ENCODE measurements at places on chromosomes 1 and 21. TPM values are rescaled to one million over a fixed set of nuclear protein-coding genes. Genes with fewer than 3 reads are reported as not detected.

DNA sequence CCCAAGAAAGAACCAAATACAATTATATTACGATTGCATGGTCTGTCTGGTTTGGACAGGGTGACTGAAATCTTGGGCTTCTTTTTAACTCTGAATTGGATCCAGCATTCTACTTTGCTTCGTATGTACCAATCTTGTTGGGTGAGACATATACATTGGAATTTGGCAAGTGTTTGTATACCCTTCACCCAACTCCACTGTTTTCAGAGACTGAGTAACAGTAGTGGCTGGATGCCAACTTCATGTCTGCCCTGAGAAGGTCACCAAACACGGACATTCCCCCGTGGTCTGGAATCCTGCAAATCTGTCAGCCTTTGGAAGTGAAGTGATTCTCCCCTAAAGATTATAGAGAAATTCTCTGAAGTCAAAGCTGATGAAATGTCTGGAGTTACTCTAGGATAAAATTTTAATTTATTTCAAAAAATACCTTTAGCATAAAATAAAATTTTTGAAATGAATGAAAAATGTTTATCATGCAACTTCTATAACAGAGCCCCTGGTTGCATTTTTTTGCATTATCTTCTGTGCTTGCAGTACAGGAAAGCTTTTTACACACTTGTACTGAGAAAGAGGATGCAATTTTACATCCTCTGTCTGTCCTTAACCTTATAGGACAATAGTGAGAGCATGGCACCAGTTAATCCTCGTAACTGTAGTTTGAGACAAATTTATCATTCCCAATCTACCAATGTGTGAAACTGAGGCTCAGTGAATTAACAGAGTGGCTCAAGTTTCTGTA lies 201.8 kb downstream of the DISC1 start:
- DNase-seq, result no peak
- H3K4me1 ChIP-seq, result no peaks in the 10 kb centered on the region
- no peak overlapping the region for H3K27ac ChIP-seq
- no peak overlapping the region for H3K4me3 ChIP-seq
- no peaks in the 10 kb centered on the region for H3K36me3 ChIP-seq
- no peaks in the 10 kb centered on the region for H3K27me3 ChIP-seq

DNA sequence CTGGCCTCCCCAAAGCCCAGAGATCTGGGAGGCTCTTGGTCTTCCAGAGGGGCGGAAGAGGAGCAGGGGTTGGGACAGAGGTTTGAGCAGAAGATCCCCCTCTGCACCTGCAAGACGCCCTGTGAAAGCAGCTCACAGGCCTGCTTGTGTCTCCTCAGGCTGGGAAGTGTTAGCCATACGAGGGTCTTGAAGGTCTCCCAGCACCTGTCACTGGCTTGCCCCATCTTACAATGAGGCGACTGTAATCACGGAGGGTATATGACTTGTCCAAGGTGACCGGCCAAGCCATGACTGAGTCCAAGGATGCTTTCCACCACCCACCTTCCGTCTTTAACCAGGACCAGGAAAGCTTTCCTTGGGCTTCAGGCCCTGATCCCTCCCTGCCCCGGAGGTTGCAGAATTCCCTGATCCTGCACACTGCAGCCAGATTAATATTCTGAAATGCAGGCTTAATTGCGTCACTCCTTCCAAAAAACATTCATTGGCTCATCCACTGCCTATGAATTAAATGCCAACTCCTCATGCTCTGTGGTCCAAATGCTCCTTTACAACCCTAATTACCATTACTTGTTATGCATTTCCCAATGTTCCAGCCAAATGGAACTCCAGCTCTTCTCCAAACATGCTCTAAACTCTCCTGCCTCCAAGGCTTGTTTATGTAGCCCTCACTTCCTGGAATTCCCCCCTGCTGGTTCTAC lies 64.0 kb downstream of the DDX20 start:
- no peak overlapping the region for H3K27ac ChIP-seq
- no peaks in the 10 kb centered on the region for H3K36me3 ChIP-seq
- DNase-seq, result no peak
- no peaks in the 10 kb centered on the region for H3K4me1 ChIP-seq
- H3K4me3 ChIP-seq, result no peak overlapping the region
- no peaks in the 10 kb centered on the region for H3K27me3 ChIP-seq

- H3K36me3 ChIP-seq, result no peaks in the 10 kb centered on the region
- H3K4me1 ChIP-seq, result no peaks in the 10 kb centered on the region
- H3K27me3 ChIP-seq, result no peaks in the 10 kb centered on the region
- no peak for DNase-seq
- no peak overlapping the region for H3K27ac ChIP-seq
Measured at GRCh38 chr1:66598670-66599069, 64.7 kb downstream of the SGIP1 start.

DNA sequence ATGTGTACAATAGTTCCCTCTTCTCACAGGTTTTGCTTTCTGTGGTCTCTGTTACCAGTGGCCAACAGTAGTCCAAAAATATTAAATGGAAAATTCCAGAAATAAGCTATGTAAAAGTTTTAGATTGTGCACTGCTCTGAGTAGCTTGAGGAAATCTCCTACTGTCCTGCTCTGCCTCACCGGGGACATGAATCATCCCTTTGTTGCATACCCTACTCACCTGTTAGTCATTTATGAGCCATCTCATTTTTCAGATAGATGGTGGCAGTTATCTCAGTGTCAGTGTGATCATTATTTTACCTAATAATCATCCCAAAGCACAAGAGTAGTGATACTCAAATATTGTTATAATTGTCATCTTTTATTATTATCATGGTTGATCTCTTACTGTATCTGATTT lies 688.1 kb downstream of the PLA2G4A start:
- H3K27ac ChIP-seq, result no peak overlapping the region
- H3K36me3 ChIP-seq, result no peaks in the 10 kb centered on the region
- no peaks in the 10 kb centered on the region for H3K4me1 ChIP-seq
- no peak for DNase-seq
- H3K4me3 ChIP-seq, result no peak overlapping the region
- no peaks in the 10 kb centered on the region for H3K27me3 ChIP-seq

GRCh38 chr1:228374711-228375577 lies 31.7 kb downstream of the TRIM11 start:
- DNase-seq, result peak; percentile 90
- H3K27ac ChIP-seq, result no peak overlapping the region
- no peaks in the 10 kb centered on the region for H3K4me1 ChIP-seq
- no peaks in the 10 kb centered on the region for H3K27me3 ChIP-seq
- H3K4me3 ChIP-seq, result no peak overlapping the region
- H3K36me3 ChIP-seq, result no peaks in the 10 kb centered on the region

DNA sequence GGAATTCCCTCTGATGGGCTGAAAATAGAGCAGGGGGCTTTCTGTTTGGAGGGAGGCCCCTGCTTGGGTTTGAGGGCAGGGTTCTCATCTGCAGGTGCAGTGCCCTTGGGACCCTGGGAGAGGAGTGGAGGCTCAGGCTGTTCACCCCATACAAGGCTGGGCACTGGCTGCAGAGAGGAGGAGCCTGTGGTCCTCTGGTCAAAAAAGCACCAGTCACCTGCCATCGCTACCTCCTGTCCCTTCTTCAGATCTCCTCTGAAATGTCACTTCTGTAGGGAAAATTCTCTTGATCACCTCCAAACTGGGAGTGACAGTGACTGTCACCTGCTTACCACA lies 108.9 kb downstream of the TRABD2B start:
- no peak overlapping the region for H3K4me3 ChIP-seq
- no peaks in the 10 kb centered on the region for H3K27me3 ChIP-seq
- no peak for DNase-seq
- no peaks in the 10 kb centered on the region for H3K4me1 ChIP-seq
- no peak overlapping the region for H3K27ac ChIP-seq

- no peak for DNase-seq
- no peak overlapping the region for H3K4me3 ChIP-seq
- no peaks in the 10 kb centered on the region for H3K4me1 ChIP-seq
- H3K27ac ChIP-seq, result no peak overlapping the region
Measured at GRCh38 chr1:54937469-54937868, 43.0 kb upstream of the TMEM61 start.

DNA sequence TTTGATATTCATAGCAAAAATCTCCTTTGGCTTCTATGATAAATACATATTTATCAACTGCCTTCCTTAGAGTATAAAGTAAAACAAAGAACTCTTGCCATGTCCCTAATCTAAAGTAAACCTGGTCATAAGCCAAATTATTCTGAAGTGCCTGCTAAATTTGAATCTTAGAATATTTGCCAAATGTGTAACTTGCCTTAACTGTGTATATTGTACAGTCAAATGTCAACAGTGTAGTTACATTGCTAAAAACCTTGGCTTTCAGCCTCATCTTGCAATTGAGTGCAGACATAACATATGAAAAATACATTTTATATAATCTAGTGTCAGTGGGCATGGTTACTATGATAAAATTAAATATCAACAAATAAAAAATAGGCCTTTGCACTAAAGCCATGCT lies 583.4 kb upstream of the ADAMTS5 start:
- H3K36me3 ChIP-seq, result no peaks in the 10 kb centered on the region
- H3K4me1 ChIP-seq, result no peaks in the 10 kb centered on the region
- H3K4me3 ChIP-seq, result no peak overlapping the region
- no peak for DNase-seq
- no peaks in the 10 kb centered on the region for H3K27me3 ChIP-seq

DNA sequence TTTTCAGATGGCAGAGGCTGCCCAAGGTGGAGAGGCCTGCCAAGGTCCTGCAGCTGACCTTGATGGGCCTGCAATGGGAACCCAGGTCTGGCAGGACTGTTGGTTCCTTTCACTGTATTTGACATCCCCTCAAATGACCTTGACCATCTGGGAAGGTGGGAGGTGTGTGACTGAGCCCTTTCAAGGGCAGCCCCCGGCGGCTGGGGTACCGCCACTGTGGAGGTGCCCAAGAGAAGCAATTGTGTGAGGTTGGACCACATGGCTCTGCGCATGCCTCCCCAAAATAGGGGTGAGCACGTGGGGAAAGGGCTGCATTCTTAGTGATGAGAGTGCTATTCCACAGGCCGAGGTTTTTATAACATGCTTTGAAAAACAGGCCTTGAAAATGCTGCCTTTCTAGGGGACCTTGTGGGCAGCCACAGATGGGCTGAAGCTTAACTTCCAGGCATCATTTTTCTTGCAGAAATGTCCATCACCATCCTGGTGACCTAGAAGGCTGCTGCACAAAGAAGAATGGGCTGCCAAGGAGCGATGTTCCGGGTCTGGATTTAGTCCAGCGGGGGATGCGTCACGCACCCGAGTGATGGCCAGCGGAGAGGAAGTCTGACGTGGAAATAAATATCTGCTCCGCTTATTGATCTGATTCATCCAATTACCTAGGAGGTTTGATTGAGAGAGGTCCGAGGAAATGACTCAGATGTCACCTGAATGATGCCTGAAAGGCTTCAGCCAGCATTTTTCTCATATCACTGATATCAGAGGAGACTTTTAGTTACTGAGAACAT lies 16.5 kb upstream of the UTS2 start:
- H3K4me1 ChIP-seq, result no peaks in the 10 kb centered on the region
- no peaks in the 10 kb centered on the region for H3K27me3 ChIP-seq
- H3K36me3 ChIP-seq, result no peaks in the 10 kb centered on the region
- no peak overlapping the region for H3K27ac ChIP-seq

DNA sequence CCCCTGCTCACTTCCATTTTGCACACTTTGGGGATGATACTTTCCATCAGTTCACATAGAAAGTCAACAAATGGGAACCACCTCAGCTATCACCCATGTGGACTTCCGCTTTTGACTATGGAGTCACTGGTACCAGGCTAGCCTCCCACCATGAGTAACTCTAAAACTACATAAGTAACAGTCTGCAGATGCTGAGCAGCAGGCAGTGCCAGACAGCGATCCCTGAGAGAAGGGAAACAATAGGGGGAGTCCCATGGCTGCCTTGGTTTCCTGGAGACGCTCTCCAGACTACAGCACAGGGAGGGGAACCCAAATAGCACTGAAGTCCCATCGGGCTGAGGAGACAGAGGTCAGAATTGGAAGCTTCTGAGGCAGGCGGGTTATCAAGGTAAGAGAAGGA lies 2.8 kb upstream of the TFF2 start:
- H3K4me3 ChIP-seq, result no peak overlapping the region
- H3K36me3 ChIP-seq, result no peaks in the 10 kb centered on the region
- no peaks in the 10 kb centered on the region for H3K27me3 ChIP-seq
- no peaks in the 10 kb centered on the region for H3K4me1 ChIP-seq
- H3K27ac ChIP-seq, result no peak overlapping the region

- H3K27me3 ChIP-seq, result no peaks in the 10 kb centered on the region
- no peaks in the 10 kb centered on the region for H3K4me1 ChIP-seq
- no peak overlapping the region for H3K4me3 ChIP-seq
- peak; percentile 71 for DNase-seq
- H3K36me3 ChIP-seq, result no peaks in the 10 kb centered on the region
Measured at GRCh38 chr1:228445843-228446650, 29.4 kb upstream of the TRIM17 start.

GRCh38 chr21:45875881-45876280 lies 105.7 kb upstream of the COL6A1 start:
- no peaks in the 10 kb centered on the region for H3K36me3 ChIP-seq
- no peak overlapping the region for H3K27ac ChIP-seq
- H3K4me1 ChIP-seq, result no peaks in the 10 kb centered on the region
- peak; percentile 33 for DNase-seq

- no peak overlapping the region for H3K4me3 ChIP-seq
- no peaks in the 10 kb centered on the region for H3K36me3 ChIP-seq
- no peak overlapping the region for H3K27ac ChIP-seq
- no peaks in the 10 kb centered on the region for H3K4me1 ChIP-seq
Measured at GRCh38 chr1:101293461-101294051, 56.7 kb downstream of the S1PR1 start.

DNA sequence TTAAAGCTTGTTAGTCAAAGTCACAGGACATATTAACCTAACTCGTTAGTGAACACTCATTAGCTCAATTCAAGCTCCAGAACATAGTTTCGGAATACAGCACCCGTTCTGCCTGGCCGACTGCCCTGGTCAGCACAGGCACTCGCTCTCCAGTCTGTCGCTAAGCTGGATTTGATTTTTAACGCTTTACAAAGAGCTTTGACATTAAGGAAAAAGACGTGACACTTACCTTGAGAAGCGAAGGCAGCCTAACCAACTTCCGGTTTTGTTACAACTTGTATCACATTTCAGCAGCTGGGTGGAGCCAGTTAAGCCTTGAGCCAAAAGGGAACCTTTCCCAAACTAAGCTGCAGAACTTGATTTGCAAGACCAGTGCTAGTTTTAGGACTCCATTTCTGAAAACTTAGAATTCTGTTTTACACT lies at the start of gene FRRS1:
FRRS1 (minus strand) TSS at position 258 of the 423 bp plus-strand sequence. CDS start 17,867 bp downstream, outside the sequence.
- H3K4me3 ChIP-seq, result peak within 1 kb of the TSS; percentile 97
- H3K4me1 ChIP-seq, result peaks cover 3% of the 10 kb centered on the region
- H3K27me3 ChIP-seq, result no peaks in the 10 kb centered on the region

- H3K27ac ChIP-seq, result no peak overlapping the region
- no peak for DNase-seq
- H3K36me3 ChIP-seq, result no peaks in the 10 kb centered on the region
Measured at GRCh38 chr21:21915816-21916215, 917.6 kb downstream of the NCAM2 start.

DNA sequence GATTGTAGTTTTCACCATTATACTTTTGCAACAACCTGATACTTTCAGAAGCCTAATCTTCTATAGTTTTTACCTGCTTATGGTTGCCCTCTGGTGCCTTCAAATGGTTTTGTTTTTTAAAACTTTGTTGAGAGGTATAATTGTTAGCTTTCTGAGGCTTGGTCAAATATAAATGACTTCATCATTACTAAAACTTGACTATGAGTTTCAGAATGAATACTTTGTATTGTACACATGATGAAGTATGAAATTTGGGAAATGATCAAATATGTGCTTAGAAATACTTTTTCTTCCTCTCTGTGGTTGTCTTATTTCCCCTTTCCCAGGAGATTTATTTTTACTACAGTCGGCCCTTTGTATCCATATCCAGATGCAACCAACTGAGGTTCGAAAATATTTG lies 151.8 kb upstream of the B3GALT2 start:
- no peaks in the 10 kb centered on the region for H3K4me1 ChIP-seq
- DNase-seq, result no peak
- H3K4me3 ChIP-seq, result no peak overlapping the region
- H3K27ac ChIP-seq, result no peak overlapping the region

The ANXA9 gene
- not detected for total RNA-seq

All from aorta (tissue), 5 donors.